ENCODE measurements at places on chromosomes 5 and 9.
A peak's percentile ranks its signal among the peaks of the same experiment; 100 is the strongest.

DNA sequence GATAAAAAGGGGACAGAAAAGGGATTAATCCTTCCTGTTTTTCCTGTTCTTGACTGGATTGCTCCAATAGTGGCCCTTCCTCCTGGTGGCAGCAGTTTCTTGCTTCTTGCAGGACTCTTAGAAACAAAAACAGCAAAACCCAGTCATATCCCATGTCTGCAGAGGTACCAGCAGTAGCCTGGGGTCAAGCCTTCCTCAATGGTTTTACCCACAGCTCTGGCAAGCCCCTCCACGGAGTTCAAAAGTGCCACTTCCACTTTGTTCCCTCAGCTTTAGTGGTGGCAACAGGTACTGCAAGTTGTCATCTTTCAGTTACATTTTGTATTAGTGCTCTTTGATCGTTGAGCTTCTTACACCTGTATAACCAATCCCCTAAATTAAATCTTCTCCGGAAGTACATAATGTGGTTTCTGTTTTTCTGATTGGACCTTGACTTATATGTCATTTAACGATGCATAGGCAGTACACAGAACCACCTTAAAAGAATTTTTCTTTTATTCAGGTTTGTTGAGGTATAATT, 8.7 kb upstream of the RANBP6 start:
- DNase-seq, result peak; percentile 16

- DNase-seq, result no peak
Measured at GRCh38 chr5:122311497-122311960, 508 bp upstream of the SNCAIP start.

DNA sequence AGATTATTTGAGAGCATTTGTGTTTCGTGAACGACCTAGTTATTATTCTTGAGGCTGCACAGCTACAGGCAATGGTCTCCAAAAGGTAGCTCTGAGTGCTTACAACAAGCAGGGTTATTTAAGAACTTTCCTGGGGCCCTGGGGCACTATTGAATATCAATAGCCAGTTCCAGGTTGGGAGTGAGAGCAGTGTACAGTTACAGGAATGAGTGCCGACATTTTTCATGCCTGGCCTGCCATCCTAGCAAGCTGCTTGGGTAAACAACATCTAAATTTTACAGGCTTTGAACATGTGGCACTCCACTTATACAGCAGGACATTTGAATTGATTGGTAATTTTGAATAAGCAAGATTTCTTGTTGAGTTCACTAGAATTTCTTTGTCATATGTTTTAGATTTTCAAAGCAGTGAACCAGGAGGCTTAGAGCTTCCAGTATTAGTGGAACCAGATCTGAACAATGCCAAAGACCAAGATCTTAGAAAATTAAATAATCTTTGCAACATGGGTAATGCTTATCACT, 171.9 kb upstream of the GDNF start:
- no peak for DNase-seq

DNA sequence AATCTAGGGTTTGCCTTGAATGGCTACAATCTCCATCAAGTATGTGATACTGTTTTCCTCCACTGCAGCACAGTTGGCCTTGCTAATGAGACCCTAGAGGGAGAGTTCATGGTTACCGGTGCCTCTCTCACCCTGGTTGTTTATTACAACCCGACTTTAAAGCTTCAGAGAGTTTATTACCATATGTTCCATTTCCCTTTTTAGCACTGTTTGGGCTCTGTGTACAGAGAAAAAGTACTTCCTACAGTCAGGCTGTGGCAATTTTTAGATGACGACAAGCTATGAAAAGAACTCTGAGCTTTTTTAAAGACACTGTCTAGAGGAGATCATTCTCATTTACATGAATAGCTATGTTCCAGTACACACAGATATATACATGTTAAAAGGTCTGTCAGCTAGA, 48.8 kb upstream of the PLCXD3 start:
- DNase-seq, result no peak

GRCh38 chr5:107554776-107555424, 115.8 kb downstream of the EFNA5 start:
- DNase-seq, result no peak

- DNase-seq, result no peak
Measured at GRCh38 chr9:90092508-90092907, 487.7 kb downstream of the GADD45G start.

GRCh38 chr9:2261421-2262103, 246.4 kb downstream of the SMARCA2 start:
- no peak for DNase-seq

- DNase-seq, result no peak
Measured at GRCh38 chr9:515665-516064, 301.0 kb downstream of the DOCK8 start.

DNA sequence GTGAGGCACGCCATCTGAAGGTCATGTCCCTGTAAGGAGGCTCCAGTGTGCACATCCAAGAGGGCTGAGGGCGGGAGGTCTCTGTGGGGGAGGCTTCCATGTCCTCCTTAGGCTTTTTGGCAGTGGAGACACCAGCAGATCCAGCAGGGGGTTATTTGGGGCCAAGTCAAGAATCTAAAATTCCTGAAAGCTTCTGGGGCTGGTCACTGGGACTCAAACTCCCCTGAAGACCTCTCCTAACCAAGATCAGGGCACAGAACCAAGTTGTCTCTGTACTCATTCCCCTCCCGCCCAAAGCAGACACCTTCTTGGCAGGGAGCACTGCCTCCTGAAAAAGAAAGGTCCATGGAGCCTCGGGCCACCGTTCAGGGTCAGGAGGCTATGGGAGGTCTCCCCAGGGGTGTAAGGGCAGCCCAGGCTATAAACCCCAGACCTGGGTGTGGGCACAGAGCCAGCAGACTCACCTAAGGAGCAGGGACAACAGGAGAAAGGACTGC, 127.4 kb upstream of the ADRA1B start:
- no peak for DNase-seq

GRCh38 chr9:98222885-98223691, 30.7 kb upstream of the CORO2A start:
- DNase-seq, result peak; percentile 81

Data from A673 (cell line).